Upper lobe of right lung (tissue), 1 donor: ENCODE measurements at places on chromosomes 6 and 20.
A peak's percentile ranks its signal among the peaks of the same experiment; 100 is the strongest.

GRCh38 chr6:90293319-90293953 is 3.2 kb downstream of the BACH2 start:
- DNase-seq = no peak

DNA sequence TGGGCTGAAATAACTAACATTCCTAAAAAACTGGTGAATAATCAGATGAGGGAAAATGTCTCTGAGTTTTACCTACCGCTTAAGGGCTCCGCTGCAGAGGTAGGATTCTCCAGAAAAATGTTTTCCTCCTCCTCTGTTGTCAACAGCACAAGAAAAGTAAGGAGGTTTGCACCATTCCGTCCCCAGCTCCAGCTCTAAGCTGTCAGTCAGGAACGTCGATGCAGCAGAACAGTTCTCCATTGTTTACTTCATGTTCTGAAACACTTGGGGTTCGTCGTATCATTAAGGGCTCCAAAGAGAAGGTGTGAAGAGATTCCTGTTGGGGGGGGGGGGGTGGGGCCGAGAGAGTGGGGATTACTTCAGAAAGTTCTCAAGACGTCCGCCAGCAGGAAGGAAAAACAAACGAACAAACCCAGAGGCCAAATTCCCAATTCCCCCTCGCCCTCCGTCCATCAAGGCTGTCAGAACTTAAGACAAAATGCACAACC is 734 bp downstream of the MMS22L start:
- DNase-seq = no peak

DNA sequence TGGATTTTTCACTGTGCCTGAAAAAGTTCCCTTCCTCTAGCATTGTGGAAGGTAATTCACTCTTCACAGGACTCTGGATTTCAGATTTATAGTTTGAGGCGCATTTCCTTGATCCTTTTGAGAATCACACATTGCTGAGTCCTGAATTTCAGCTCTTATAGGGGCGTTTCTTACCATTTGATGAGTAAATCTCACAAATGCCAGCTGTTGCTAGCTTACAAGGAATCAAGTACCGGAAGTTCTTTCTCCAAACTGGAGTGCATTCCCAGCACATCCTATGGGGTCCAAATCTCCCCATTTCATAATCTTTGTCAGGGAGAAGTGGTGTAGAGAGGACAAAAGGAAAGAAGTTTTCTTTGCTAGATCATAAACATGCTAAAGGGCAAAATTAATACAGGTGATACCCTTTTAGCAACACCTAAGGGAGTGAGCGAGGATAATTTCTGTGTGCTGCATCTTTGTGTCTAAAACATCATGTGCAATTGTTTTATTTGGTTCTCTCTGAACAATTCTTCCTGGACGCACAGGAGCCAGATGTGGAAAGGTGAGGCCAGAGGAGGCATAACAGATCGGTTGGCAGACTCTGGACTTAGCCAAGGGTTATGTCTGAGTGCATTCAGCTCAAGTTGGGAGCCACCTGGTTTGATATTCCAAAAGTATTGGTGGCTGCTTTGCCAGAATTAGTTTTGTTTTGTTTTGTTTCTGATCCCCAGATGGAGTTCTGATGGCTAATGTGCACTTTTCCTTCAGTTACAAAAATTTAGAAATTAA is 37.4 kb upstream of the EYA2 start:
- DNase-seq = no peak

DNA sequence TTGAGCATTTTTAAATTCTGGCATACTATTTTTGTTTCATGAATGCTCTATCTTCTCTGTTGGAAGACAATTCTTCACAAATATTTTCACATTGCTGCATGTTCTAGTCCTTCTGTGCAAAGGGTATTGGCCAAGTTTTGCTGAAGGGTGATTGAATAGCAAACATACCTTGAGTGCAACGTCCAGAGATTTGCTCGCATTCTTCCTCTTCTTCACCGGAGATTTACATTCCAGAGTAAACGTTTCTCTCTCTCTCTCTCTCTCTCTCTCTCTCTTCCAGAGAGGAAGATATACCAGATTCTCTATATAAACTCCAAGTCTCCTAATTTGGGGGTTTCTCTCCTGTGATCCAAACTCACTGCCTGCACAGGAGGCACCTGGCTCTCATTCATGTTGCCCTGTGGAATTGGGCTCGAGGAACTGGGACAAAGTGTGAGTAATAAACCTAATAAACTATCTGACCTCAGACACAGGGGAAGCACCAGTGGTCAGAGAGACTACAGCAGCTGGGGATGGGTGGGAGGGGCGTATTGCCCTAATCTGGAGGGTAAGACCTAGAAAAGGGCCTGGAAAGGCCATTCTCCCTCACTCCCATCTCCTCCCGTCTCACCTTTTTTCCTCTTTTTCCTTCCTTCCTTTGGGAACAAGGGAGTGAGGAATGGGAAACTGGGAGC is 1.1 kb upstream of the TREML1 start:
- DNase-seq = no peak

DNA sequence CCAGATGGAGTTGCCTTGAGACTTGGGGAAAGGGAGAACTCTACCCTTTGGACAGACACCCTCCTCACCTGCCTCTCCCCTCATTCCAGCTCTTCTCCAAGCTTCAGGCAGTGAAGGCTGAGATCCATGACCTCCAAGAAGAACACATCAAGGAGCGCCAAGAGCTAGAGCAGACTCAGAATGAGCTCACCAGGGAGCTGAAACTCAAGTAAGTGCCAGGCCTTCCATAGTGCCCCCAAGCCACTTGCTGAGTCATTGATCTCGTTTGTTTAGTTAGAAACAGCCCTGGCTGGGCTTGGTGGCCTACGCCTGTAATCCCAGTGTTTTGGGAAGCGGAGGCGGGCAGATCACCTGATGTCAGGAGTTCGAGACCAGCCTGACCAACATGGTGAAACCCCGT is 39.2 kb downstream of the KIF3B start:
- no peak for DNase-seq

DNA sequence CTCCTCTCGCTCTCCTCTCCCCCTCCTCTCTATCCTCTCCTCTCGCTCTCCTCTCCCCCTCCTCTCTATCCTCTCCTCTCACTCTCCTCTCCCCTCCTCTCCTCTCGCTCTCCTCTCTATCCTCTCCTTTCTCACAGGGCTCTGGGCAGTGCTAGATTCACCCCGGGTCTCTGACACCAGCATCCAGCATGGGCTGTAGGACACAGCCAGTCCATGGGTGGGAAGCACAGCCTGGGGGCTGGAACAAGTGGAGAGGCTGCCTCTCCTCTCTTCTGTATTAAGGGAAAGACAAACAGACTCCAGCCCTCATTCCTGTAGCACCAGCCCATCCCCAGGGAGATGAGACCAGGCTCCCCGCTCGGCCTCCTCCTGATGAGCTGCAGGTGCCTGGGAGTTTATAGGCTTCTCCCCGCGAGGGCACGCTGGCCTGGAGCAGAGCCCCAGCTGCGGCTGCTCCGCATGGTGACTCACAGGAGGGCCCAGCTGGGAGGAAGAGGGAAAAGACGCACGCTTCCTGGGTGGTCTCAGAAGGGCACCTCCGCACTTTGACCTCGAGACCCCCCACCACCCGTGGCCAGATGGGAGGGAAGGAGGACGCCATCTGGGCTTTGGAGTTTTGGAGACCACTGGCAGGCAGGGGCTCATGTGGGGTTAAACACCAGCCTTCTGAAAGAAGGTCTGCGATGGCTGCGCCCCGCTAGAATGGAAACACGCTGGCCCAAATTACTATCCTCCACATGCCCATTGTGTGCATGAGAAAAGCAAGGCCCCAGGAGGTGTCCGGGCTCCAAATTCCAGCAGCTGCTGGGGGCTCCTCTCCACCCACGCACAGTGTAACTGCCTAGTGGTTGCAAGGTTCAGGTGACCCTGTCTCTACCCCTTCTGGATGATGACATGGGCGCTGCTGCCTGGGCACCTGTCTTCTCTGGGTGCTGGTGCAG is 68.0 kb downstream of the BMP7 start:
- no peak for DNase-seq

DNA sequence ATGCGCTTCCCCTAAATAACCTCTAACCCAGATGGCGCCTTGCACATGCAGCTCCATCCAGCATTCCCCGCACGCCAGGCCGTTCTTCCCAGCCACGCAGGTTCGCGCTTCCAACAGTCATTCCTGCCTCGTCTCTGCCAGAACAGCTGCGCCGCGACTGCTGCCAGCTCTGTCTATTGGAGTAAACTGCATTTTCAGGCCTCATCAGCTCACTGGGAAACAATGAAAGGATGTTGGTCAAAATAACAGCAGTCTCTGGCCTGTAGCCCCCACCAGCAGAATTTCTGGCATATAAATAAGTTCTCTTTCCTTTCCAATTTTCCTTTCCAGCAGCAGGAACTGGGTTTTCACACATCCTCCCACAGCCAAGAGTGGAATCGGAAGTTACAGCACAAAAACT is 14.6 kb downstream of the NRSN1 start:
- no peak for DNase-seq

- no peak for DNase-seq
Measured at GRCh38 chr6:40606981-40607380, 19.8 kb upstream of the LRFN2 start.

- DNase-seq = no peak
Measured at GRCh38 chr20:36344517-36345132, 38.5 kb downstream of the DLGAP4 start.

- no peak for DNase-seq
Measured at GRCh38 chr6:145813285-145814034, 1.1 kb downstream of the FBXO30 start.

GRCh38 chr6:1605004-1605892 is 4.5 kb upstream of the FOXC1 start:
- DNase-seq = no peak

DNA sequence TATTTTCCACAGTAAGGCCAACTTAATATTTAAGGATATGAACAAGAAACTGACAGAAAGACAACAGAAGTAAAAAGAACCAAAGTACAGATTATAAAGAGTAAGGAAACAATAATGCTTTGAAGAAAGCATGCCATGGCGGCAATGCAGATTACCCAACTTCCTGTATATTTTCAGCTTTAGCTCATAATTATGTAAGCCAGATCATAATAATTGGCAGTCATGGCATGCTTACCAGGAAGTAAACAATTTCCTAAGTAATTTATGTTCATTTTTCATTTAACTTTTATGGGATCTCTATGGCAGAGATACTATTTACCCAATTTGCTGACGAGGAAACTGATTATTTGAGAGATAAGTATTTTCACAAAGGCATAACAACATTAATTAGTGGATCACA is 988.7 kb downstream of the HACE1 start:
- DNase-seq = no peak

DNA sequence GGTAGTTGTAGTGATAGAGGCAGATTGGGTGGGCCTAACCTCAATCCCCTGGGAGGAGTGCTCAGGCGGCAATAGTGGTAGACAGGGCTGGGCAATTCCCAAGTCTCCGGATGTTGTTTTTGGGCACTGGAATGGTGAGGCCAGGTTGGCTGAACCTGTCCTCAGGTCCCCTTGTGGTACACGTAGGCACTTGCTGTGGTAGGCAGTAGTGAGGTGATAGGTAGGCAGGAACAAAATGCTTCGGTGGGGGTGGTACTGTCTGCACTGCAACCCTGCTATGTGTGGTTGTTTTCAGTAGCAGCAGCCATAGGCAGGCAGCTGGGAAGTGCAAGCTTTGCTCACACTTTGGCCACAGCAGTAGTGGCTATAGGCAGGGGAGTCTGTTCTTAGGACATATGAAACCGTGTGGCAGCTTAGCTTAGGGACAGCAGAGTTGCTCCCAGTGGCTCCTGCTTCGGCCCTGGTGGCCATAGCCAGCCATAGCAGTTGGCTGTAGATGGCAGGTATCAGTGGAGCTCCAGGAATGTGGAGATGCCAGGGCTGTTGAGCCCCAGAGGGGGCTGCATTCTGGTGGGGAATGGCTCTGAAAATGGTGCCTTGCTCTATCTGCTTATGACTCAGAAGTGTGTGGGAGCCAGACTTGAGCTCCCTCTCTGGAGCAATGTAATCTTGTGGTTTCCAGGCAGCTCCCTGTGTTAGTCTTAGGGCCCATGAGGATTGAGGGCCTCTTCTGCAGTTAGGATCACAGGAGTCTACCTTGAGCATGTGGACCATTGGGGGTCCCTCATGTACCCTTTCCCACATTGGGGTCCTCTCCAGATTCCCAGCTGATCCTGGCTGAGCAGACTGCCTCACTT is 241.8 kb upstream of the BMP2 start:
- no peak for DNase-seq

GRCh38 chr6:37489697-37490336 is 9.9 kb downstream of the CCDC167 start:
- no peak for DNase-seq

DNA sequence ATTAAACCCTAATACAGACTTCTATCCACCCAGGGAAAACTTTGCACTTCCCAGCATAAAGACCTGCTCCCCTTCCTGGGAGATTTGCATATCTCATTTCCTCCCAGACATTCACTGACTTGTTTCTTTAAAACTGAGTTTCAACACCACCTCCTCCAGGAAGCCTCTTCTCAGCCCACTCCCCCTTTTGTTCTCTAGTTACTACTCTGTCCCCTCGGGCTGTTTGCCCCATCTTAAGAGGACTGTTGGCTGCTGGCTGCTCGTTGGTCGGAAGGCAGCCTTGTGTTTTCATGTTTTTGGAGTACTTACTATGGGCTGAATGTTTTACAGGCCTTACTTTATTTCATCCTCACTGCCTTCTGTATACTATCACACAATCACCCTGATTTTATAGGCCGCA is 6.6 kb downstream of the ARHGAP40 start:
- no peak for DNase-seq

DNA sequence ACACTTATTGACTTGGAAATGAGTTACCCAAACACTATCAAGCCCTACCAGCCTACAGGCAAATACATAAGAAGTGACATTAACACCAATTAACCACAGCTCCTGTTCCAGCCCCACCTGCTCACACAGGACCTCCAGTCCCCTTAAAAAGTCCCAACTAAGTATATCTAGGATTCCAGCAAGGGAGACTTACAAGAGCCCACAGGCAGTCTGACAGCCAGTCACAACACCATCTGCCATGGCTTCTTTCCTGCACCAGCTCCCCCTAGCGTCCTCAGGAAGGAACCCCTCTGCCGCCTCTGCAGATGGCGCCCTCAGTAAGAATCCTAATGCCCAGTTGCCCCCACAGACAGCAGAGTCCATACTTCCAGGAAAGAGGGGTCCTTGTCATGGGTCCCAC is 122.1 kb downstream of the HIVEP2 start:
- DNase-seq = no peak

- no peak for DNase-seq
Measured at GRCh38 chr20:59043698-59044097, 1.1 kb upstream of the PRELID3B start.

- no peak for DNase-seq
Measured at GRCh38 chr20:64212755-64213154, 42.8 kb upstream of the PCMTD2 start.

DNA sequence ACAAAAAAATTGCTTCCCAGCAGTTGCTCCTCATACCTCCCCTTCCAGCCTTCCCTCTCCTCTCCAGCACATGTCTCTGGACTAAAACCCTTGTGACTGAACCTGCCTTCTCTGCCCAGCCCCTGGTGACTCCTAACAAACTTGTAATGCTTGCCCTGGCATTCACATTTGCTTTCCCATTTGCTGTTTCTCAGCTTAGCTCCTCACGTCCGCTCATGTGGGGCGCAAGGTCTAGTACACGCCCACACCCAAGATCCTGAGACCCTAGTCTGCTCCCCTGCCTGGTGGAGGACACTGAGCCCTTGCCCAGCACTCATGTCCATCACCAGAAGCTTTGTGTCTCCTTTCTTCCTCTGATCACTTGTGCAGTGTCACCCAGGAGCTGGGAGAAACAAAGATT is 18.3 kb upstream of the RBPJL start:
- DNase-seq = no peak

GRCh38 chr6:34236443-34237315 is at the start of gene HMGA1:
Gene HMGA1 (plus strand): TSS chr6:34236873. CDS start chr6:34240781, 3,908 bp downstream.
- peak; percentile 94 for DNase-seq

GRCh38 chr6:142187209-142187608 is 40.1 kb downstream of the VTA1 start:
- no peak for DNase-seq
